ENCODE measurements at places on chromosomes 6 and 20.

- no peak for DNase-seq
Measured at GRCh38 chr20:4889446-4889845, 111.9 kb downstream of the SLC23A2 start.

DNA sequence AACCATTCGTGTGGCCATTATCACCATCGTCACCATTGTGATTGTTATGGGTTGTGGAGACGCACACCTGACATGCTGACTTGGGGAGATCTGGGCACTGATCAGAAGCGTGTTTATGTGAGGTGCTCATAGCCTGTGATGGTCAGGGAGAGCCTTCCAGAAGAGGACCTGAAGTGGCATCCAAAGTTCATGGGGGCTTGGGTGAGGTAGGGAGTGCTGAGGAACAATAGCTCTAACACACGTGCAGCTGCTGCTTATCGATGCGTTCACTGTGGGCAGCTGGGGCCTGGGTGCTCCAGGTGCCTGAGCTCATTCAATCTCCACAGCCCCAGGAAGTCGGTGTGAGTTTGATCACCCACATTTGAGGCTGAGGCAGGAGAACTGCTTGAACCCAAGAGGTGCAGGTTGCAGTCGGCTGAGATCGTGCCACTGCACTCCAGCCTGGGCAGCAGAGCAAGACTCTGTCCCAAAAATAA lies 227.3 kb downstream of the PREX1 start:
- DNase-seq, result no peak

GRCh38 chr6:16953446-16953845 lies 148.4 kb upstream of the STMND1 start:
- no peak for DNase-seq

DNA sequence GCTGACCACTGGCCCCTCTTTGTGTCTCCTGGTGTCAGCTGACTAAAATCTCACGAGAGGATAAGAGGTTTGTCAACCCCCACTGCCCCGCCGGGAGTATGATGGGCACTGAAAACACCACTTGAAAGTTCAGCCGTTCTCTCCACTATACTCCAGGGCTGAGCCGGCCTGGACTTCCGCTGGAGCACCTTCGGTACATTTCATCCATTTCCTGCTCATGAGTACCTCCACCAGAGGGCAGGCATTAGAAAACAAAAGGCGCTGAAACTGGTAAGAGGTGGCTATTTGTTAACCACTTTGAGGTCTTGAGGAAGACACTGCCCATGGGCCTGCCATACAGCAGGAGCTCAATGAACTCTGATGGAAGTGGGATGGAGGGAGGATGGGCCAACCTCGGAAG lies 17.9 kb upstream of the ANKRD60 start:
- no peak for DNase-seq

DNA sequence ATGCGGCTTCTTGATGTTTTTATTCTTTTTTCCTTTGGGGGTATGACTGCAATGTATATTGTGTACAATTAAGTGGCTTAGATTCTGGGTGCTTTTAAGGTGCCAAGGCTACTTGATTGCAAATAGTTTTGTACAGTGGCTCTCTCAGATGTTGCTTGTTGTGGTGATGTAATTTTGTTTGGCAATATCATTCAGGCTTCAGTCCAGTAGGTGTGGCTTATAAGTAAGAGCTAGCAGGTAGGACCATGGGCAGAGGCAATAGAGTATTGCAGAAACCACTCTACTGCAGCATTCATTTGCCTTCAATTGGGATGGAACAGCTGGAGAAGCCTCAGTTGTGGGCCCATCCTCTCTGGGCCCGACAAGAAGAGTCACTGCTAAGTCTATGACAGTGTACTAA lies 407.9 kb upstream of the MAN1A1 start:
- DNase-seq, result no peak

DNA sequence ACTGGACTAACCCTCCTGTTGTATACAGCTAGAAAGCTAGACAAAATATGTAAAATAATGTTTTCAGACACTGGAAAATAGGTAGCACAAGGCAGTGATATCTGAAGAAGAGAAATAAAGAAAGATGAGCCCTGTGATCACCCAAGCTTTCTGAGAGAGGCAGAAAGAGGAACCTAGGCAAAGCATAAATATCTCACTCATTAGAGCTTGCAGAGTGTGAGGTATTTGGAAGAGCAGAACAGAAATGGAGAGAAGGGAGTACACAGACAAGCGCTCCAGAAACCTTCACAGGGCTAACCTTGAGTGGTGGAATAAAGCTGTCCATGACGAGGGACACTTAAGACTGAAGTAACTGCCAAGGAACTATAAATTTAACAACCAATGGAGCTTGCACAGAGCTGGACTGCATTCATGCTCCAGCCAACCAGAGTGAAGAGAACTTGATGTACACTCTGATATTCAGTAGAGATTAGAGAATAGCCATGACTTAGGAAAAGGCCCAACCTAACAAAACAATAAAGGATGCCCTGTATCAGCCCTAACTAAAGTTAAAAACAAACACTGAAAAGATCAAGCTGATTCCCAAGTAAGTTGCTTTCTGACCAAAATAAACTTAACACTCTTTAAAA lies 280.9 kb upstream of the STXBP5 start:
- DNase-seq, result no peak

GRCh38 chr20:58141971-58142842 lies 86.2 kb downstream of the ANKRD60 start:
- no peak for DNase-seq

GRCh38 chr6:43774776-43775534 lies 4.9 kb downstream of the VEGFA start:
- peak; percentile 66 for DNase-seq

- DNase-seq, result no peak
Measured at GRCh38 chr6:169269180-169270076, 15.8 kb upstream of the THBS2 start.

- no peak for DNase-seq
Measured at GRCh38 chr20:9615766-9616454, 101.5 kb downstream of the LAMP5 start.

DNA sequence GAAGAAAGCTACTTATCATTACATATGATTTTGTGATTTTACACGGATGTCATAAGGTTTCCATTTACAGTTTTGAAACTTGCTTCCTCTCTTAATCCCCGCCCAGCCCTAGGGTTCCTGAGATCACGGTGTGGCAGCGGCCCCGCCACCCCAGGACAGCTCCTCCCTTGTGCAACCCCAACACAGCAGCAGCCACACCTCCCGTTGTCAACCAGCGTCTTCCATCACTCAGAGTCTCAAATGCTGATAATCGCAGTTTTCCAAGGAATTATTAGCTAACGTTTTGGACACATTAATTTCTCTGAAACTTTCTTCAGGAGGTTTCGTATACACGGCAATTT lies 204.8 kb downstream of the THBS2 start:
- DNase-seq, result no peak

DNA sequence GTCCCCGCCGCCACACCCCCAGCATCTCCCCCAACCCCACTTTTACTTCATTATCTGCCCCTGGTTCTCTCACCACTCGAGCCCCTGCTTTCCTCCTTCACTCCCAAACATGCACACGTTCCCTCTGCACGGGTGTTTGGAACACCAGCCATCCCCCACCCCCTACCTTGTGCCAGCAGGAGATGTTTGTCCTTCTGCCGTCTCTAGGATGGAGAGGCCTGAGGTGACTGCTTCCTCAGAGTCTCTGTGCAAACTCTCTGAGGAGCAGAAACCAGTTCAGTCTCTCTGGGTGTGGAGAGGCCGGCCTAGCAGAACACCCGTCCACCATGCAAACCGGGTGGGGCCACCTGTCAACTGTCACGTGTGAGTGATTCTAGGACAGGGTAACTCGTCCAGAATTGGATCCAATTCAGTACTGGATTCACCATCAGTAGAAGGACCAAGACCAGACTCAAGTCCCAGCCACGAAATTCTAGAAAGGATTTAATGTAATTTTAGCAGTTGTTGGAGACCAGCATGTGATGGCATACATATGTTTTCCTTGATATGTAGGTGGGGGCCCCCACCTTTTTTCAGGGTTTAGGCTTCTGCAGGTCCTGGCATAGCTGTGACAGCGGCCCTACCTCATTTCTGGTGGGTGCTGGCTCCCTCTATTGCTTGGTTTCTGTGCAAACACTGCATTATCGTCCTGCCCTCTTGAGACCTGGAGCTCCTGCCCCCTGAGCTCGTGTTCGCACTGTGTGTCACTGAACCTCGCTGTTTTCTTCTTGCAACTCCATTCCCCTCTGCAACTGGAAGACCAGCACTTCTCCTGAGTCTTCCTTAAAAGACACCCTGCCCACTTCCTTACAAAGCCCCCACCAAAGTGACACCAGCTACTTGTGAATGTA lies at the start of gene RAET1E:
TSS of gene RAET1E (minus strand) at position 259 of the 890 bp plus-strand sequence. CDS start 7,212 bp downstream, outside the sequence.
- DNase-seq, result no peak

DNA sequence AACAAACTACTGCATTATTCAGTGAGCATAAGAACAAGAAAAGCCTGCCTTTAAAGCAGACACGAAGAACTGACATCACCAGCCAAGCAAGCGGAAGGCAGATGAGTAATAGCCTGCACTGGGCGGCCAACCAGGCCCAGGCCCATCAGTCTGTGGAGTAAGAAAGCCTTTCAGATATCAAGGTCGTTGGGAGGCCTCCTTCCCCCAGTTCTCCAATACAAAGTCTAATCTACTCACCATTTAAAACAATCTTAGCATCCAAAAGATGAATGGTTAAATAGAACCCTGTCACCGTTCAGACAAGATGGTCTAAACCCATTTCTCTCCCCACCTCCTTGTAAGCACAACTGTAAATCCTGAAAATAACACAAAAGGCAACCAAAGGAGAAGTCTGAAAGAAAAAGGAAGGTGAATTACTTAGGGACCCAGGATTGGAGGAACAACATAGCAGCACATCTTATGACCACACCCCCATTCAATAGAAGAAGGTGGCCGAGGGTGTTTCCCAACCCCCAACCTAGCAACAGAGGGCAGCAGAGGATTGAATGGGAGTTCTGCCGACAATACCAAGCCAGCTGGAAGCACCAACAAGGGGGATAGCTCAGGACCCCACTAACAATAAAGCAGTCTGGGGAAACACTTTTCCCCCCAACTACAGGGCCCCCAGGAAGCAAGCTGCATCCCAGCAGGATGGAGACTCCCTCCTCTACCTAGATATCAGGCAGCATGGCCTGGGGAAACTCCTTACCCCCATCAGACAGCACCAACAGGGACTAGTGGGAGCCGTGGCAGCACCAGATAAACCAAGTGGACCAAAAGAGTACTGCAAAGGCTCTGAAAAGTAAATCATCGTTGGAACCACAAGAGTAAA lies 67.9 kb downstream of the ZHX3 start:
- DNase-seq, result no peak

DNA sequence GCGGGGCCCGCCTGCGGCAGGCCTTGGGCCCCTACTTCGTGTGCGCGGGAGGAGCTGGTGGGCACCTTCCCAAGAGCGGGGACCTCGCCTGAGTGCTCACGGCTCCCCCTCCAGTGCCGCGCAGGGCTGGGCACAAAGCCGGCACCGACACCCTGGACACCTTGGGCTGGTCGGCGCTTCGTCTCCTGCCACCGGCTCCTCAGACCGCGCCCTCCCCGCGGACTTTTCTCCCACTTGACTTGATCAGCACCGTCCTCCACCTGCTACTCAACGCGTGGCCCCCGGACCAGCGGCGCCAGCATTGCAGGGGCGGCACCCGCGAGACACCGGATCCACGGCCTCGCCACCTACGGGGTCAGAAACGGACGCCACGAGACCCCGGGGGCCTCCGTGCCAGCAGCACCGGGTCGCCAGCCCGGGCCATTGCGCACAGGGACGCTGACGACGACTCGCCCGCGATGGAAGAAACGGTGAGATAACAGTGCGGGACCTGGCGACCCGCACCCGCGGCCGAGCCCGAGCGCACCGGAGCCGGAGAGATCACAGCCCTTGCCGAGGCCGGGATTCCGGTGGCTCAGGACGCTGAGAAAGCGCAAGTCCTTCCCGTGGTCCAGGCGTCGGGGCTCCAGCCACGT lies 154.2 kb downstream of the DLL1 start:
- no peak for DNase-seq

DNA sequence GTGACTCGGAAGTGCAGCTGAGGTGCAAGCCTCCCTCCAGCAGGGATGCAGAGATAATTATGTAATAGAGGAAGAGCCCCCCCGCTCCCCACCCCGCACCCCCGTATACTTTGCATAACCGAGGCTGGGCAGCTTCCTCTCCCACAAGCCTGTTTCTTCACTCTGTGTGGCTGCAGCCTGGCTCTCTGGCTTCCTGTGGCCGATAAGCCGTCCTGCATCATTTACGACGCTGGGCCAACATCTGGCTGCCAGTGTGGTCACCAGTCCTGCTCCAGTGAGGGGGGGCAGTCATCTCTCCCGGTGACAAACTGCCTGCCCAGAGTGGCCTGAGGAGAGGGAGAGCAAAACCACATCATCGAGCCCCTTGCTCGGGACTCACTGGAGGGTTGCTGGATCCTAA lies 59.2 kb downstream of the RBM38 start:
- no peak for DNase-seq

DNA sequence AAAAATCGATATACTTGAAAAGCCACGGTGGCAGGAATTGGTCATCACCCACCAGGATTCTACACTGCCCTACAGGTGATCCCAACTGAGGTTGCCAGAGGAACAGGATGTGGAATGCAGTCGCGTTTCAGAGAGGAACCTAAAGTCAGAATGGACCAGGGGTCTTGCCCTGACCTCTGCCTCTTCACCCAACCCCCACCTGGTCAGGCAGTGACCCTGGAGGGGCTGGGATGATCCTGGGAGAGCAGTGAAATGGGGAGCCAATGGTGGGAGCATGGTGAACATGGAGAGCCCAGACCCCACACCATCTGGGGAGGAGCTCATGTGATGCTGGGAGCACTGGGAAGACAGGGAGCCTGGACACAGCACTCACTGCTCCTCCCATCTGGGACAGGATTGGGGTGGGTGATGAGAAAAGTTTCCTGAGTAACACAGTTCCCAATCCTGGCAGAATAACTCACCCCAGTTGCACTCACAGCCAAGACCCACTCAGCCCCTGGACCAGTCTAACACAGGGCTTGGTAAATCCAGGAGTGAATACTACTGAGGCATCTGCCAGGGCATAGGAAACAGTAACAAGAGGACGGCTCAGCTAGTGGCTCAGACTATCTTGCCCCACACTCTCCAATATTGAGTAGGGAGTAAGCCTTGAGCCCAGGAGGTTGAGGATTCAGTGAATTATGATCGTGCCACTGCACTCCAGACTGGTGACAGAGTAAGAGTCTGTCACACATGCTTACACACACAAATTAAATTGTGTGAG lies 1.7 kb upstream of the ULBP2 start:
- DNase-seq, result no peak

DNA sequence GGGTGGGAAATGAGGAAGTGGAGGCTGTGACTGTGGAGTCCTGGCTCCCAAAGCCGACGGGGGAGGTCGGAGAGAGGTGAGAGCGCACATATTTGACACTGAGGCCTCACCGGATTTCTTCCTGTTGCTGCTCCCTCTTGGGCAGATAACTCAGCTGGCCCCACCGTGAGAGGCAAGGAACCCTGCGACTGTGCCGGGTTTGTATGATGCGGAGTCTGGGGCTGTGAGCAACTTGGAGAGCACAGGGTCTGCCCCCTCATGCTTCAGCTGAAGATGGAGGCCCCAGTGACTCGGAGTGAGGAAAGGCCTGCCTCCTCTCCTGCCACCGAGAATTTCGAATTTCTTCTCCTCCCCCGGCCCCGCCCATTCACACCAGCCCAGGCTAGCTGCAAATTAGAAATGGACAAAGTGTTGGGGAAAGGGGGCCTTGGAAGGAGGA lies 160.6 kb downstream of the GRM4 start:
- no peak for DNase-seq
